ENCODE measurements at places on chromosomes 7 and 10. TPM values are rescaled to one million over a fixed set of nuclear protein-coding genes. Genes with fewer than 3 reads are reported as not detected.

FAM237B gene
- total RNA-seq: not detected

DNA sequence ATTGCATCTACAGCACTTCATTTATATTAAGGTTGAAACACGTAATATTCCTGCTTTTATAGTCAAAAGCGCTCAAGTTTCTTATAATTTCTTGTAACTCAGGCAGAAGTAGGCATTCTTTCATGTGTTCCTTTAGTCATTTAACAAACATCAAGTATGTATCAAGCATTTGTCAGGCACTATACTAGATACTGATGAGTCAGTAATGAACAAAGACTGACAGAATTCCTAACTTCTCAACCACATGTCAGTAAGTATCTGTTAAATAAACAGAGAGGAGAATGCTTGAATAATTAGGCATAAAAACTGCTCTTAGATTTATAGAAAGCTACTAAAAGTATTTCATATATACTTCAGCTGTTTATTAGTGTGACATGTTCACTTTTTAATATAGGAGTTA lies 9.9 kb downstream of the CRPPA start:
- no peak for DNase-seq

GPR15LG gene
- not detected for total RNA-seq

KCND2 gene
- not detected for total RNA-seq

NKX1-2 gene
- not detected for total RNA-seq

DNA sequence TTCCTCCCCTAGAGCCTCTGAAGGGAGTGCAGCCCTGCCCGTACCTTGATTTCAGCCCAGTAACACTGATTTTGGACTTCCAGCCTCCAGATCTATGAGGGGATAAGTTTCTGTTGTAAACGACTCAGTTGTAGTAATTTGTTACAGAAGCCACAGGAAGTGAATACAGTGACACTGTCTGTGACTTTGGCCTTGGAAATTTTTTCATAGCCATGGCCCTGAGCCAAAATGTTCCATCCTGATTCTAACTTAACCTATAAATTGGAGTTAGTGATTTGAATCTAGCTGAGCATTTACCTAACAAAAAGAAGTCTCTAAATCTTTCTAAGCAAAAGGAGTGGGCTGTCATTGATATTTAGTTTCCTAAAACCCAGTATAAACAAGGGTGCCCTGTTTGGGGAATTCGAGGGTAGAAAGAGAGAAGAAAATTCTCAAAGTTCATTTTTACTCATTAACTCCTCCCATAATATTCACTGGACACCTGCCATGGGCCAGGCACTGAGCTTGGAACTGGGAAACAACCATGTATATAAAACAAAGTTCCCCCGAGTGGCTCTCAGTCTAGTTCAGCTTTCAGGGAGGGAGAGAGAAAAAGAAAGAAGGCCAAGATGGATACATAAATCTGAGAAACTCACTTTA lies 162.3 kb downstream of the SKIDA1 start:
- DNase-seq: no peak
